Stimulated activated CD8-positive, alpha-beta memory T cell treated with anti-CD3 and anti-CD28 coated beads, Interleukin-7, amount 100 ng/mL, for 1 hour (primary cell): ENCODE measurements at places on chromosomes 7 and 10.

DNA sequence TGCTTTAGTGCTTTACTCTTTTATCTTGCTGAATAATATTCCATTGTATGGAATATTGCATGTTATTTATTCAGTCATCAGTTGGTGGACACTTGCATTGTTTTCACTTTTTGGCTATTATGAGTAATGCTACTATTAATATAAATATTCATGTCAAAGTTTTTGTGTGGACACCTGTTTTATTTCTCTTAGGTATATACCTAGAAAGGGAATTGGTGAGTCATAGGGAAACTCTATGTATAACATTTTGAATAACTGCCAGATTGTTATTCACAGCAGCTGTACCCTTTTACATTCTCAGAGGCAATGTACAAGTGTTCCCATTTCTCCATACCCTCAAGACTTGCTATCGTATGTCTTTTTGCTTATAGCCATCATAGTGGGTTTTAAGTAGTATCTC, 268.7 kb downstream of the SEMA3A start:
- no peak for DNase-seq

DNA sequence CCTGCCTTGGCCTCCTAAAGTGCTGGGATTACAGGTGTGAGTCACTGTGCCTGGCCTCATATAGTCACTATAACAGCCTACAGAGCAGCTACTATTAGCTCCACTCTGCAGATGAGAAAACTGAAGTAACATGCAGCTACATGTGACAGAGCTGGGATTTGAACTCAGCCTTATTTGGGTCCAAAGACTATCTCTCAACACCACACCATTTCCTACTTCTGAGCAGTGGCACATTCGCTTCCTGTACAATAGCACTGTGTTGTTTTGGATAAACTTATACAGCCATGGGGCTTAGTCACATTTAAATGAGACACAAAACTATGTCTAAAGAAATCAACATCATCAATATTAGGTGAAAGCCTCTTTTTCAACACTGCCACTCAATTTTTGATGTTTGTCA, 69.8 kb upstream of the DNAJB12 start:
- no peak for DNase-seq

- no peak for DNase-seq
Observed at GRCh38 chr7:121473645-121474300, 77.7 kb upstream of the FAM3C start.

DNA sequence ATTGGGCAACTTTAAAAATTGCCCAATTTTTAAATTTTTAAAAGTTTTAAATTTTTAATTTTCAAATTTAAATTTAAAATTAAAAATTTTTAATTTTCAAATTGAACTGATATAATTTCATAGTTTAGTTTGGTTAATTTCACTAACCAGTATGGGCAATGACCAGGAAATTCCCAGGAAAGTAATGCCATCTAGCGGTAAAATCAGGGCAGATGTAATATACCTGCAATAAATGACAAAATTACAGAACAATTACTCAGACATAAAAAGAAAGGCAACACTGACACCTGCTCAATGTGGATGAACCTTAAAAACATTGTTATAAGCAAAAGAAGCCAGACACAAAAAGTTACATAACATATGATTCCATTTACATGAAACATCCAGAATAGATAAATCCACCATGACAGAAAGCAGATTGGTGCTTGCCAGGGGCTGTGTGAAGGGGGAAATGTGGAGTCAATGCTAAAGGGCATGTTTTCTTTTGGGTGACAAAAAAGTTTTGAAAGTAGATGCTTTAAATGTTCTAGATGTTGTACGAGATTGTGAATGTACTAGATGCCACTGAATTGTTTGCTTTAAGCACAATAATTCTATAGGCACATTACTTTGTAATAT, 28.6 kb upstream of the SLC16A12 start:
- no peak for DNase-seq

DNA sequence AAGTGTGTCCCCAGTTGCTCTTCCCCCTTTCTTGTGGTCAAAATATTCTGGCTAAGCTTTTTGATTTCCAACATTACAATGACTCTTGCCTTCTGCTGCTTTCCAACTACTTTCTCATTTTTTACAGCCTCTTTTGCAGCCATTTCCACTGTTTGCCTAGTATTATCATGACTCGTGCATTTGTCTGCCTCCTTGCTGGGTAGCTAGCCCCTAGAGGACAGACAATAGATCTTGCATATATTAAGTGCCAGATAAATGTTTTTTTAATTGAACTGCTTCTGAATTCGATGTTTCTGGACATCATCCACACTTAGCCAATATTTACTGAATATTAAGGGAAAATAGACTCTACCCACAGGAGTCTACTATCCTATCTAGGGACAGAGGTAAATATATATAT, 124.5 kb downstream of the POU6F2 start:
- DNase-seq = no peak
